ENCODE measurements at places on chromosomes 2 and 18.

DNA sequence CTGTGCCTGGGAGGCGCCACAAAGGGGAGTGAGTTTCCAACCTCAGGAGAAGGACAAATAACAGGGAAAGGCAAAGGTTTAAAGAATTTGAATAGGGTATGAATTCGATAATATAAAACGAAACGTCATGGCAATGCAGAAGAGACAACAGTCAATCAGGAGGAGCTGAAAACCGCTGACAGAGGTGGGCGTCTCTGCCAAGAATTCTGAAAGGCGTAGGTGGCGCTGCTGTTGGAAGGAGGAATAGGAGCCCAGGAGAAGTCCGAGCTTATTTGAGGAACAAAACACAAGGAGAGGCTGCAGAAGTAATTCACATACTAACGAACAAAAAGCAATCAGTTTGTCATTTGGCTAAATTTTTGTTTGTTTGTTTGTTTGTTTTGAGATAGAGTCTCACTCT, 485.8 kb upstream of the POU3F3 start:
- no peak for DNase-seq

DNA sequence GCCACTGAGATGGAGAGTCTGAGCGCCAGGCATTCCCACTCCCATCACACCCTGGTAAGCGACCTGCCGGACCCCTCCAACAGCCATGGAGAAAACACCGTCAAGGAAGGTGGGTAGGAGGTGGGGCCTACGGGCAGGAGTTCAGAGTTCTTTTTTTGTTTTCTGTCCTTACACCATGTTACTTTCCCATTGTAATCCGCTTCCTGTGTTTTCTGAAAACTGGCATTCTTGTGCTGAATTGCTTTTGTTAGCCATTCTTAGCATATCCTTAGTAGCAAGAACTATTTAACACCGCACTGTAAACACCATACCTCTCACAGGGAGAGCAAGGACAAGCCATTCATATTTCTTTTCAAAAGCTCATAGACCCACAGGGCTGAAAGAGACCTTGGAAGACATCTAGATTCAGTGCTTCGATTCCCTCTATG, 46.2 kb downstream of the UNC80 start:
- no peak for DNase-seq

GRCh38 chr2:159792599-159792998, 5.4 kb downstream of the CD302 start:
- no peak for DNase-seq

DNA sequence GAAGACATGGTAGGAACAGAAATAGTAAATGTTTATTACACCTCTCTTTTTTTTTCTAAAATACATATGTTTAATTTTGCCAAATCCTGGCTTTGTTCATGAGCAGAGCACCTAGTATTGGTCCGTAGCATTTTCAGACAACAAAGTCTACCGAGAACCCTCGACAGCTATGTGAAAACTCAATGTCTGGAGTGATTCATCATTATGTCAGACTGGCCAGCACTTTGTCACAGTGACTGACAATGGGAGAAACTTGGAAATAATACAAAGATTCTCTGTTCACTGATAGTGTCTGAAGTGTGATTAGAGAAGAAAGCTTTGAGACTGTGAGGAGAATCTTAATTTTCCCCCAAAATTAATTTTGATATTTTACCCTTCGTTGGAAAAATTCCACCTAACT, 143.0 kb downstream of the HNMT start:
- DNase-seq: no peak

DNA sequence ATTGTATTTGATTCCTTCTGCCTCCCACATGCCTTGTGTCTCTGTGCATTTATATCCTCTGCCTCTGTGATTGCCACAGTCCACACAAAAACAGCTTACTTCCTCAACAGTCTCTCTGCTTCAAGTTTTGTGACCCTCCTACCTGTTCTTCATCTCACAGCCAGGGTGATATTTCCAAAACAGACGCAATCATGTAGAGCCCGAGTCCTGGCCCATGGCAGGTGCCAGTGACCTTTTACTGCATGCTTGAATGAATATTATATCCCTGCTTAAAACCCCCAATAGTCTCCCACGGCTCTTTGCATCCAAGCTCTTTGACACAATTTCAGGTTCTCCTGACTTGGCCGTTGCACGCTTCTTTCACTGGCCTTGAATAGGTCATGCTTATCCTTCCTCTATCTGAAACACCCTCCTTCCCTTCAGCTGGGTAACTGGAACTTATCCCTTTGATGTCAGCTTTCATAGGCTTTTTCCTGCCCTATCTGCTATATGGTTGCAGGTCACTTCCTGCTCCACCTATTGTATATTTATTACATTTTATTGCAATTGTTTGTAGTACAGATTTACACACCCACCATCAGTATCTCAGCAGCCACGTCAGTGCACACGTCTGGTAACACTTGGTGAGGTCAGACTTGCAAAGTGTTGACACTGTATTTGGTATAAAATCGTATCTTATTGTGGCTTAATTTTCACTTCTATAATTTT, 29.7 kb upstream of the IL1B start:
- no peak for DNase-seq

- no peak for DNase-seq
Measured at GRCh38 chr2:121613774-121614173, 35.5 kb downstream of the CLASP1 start.

- DNase-seq: peak; percentile 27
Measured at GRCh38 chr2:164739966-164740365, 101.7 kb downstream of the COBLL1 start.

DNA sequence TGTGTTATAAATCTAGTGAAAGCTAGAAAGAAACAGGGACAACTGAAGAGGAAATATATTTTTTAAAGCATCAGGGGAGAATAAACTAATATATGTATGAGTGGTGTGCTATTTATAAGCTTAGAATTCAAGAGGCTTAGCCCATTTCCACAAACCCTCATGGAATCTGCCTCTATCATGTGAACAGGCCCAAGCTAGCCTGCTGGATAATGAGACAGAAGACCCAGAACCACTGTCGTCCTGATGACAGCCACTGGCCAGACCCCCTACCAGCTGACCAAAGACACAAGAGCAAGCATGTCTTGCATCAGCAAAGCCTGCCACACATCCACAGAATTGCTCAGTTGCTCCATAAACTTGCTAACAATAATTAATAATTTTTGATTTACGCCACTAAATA, 382.3 kb upstream of the NXPH2 start:
- no peak for DNase-seq

DNA sequence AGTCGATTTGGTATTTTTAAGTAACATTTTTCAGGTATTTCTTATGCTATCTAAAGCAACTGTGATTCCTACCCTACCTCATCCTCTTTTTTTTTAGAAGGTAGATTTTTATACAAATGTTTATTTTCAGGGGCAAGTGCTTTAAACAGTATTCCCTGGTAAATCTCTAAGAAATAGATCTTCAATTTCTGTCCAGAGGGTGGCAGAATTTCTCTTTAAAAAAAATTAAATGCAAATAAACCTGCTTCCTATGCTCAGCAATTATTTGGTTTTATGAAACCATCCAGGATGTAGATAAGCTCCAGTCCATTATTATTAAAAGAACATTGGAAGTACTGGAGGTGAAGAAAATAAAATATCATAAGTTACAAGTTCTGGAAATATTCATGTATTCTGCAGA, 191.9 kb downstream of the MYO3B start:
- no peak for DNase-seq

GRCh38 chr2:54546518-54546917, 90.4 kb downstream of the SPTBN1 start:
- no peak for DNase-seq

DNA sequence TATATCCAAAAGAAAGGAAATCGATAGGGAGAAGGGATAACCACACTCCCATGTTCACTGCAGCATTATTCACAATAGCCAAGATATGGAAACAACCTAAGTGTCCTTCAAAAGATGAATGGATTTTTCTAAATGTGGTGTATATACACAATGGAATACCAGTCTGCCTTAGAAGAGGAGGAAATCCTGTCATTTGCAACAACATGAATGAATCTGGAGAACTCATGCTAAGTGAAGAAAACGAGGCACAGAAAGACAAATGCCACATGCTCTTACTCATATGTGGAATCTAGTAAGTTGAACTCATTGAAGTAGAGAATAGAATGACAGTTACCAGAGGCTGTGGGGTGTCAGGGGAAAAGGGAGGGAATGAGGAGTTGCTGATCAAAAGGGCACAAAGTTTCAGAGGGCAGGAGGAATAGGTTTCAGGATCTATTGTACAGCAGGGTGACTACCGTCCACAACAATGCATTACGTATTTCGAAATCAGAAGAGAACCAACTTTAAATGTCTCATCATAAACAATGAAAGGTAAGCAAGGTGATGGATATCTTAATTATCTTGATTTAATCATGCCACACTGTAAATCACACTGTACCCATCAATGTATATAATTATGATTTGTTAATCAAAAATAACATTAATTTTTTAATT, 46.1 kb downstream of the SIGLEC15 start:
- DNase-seq: no peak

DNA sequence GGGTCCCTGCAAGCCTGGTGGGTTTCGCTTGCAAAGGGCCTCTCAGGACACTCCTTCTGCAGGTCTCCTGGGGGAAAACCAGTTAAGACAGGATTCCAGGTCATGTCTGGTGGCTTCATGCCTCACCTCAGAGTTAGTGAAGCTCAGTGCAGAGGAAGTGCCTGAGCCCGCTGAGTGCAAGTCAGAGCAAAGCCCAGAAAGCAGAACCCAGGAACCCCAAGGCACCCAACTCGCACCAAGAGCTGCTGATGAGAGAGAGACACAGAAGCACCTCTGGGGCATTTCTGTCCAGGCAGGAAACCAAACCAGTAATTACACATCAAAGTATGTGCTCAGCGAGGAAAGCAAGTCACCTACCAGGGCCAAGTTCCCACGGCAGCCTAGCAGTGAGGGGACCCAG, 78.4 kb downstream of the ARHGEF4 start:
- DNase-seq: no peak

- DNase-seq: no peak
Measured at GRCh38 chr2:141714496-141714895, 416.3 kb downstream of the LRP1B start.

DNA sequence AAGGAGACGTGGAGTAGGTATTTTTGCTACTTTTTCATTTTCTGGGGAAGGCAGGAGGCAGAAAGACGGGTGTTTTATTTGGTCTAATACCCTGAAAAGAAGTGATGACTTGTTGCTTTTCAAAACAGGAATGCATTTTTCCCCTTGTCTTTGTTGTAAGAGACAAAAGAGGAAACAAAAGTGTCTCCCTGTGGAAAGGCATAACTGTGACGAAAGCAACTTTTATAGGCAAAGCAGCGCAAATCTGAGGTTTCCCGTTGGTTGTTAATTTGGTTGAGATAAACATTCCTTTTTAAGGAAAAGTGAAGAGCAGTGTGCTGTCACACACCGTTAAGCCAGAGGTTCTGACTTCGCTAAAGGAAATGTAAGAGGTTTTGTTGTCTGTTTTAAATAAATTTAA, 3.4 kb downstream of the FZD7 start:
- no peak for DNase-seq

DNA sequence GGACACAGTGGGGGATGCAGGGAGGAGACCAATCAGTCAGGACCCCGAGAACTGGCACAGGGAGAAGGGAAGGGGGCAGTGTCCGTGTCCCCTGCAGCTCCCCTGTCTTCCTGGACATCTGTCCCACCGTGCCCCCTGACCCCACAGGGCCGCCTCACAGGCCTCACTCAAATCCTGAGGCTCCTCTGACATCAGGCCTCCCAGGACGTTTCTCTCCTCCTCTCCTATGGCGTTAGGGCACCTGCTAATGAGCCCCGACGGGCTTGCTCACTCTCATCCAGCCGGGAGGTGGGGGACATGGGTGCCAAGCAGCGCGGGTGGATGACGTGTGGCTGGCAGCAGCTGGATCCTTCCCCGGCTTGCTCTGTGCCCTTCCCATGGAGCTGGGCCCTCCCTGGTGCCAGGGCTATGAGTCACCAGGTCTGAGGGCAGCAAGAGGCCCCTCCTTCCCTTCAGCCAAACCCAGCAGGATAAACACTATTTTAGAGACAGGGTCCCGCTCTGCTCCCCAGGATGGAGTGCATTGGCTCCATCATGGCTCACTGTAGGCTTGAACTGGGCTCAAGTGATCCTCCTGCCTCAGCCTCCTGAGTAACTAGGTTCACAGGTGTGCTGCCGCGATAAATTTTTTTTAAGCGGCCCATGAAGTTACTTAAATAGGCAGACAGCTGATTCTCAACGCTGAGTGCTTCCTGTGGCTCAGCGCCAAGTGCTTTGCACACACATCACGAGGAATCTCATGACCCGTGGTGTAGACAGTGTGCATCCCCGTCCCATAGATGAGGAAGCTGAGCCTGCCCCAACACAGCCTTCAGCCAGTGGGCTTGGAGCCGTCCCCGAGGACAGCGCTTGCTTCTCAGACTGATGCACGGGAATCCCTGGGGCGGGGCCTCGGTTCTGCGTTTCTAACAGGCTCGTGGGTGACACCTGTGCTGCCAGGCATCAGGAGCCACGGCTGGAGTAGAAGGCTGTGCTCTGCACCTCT, 64.5 kb upstream of the HDAC4 start:
- no peak for DNase-seq

GRCh38 chr2:216849987-216850386, 9.9 kb downstream of the TNP1 start:
- no peak for DNase-seq

DNA sequence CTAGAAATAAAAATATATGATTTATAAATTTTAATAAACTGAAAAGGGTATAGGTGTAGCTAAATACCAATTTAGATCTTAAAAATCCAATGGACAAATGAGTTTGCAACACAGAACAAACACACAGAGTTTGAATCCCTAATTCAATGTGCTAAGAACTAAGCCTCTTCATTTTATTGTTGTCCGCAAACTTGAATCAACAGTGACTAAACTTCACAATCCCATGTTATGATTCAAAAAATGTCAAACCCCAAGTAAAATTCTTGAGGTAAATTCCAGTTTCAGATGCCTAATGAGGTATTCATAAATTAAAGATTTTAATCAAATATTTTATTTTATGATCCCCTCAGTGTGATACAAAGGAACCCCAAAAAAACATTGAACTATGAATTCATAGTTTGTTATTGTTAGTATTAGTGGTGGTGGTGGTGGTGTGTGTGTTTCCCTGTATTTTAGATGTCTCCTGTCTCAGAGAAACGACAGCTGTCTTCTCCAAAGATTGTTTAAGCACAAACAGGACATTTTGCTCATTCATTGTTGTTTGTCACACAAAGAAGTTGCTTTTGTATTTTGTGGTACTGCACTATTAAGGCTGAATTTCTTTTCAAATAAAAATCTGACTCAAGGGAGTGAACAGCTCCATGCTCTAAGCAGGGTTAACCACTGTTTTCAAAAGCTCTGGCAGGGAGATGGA, 259.8 kb downstream of the OSR1 start:
- DNase-seq: no peak

DNA sequence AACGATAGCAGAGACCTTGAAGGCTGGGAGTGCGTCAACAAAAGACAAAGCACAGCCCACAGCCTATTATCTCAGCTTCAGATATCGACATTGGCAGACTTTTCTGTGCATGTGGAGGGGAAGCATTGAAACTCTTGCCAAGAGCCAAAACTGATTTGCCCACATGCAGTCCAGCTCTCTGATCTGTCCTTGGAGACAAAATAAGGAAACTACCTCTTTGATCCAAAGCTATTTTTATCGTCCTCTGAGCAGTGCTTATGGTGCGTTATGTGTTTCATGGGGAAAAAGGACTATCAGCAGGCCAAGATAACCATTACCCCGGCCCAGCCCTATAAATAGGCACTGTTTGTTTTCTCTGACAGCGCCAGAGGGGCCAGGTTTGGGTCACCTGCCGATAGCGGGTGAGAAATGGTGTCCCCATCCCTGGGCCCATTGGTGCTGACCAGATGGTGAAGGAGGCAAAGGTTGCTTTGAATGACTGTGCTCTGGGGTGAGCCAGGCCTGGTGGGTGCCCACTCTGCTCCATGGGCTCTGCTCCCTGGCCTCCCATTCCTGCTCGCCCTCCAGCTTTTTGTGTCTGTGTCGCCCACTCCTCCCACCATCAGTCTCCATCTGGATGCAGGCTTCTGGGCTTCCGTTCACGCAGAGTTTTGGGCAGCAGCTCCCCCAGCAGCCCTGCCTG, 176.1 kb upstream of the HS6ST1 start:
- no peak for DNase-seq

Measured in skeletal muscle cell (primary cell).